Suppressor macrophage treated with lipopolysaccharide for 4 hours (primary cell): ENCODE measurements at places on chromosomes 5 and 9.

- DNase-seq: no peak
Observed at GRCh38 chr5:96133341-96134079, 171.9 kb upstream of the ELL2 start.

DNA sequence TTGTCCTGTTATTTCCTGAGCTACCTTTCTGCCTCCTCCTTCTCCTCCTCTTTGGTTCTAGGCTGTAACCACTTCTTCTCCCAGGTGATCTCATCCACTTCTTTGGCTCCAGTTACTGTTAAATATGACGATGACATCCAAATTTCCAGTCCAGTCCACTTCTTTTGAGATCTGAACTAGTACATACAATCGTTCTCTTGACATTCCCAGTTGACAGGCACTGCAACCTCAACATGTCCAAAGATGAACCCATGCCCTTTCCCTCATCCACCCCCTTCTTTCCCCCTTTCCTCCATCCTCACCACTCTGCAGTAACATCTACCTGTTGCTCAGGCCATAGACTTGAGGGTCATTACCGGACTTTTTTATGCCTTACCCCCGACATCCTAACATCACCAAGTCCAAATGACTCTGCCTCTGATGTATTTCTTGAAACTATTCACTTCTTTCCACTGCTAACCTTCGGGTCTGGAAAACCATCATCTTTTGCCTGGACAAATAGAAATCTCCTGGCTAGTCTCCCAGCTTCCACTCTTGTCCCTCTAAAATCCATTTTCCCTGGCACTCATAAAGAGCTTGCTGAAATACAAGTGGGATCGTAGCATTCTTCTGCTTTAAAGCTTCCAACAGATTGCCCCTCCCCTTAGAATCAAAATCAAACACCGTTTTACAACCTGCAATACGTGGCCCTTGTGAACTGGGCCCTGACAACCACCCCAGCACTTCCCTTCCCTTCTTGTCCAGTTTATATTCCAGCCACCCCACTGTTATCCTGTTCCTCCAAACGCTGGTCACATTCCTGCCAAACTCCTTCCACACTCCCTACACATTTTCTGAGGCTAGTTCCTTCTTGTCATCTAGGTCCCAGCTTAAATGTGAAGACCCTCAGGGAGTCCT is 31.5 kb downstream of the KLF9 start:
- DNase-seq: no peak

GRCh38 chr5:76399268-76399667 is 3.8 kb upstream of the IQGAP2 start:
- DNase-seq: no peak

- DNase-seq: peak; percentile 60
Observed at GRCh38 chr9:75873712-75874111, 16.8 kb upstream of the PCSK5 start.
